Naive thymus-derived CD8-positive, alpha-beta T cell (primary cell): ENCODE measurements at places on chromosomes 2 and 18.

DNA sequence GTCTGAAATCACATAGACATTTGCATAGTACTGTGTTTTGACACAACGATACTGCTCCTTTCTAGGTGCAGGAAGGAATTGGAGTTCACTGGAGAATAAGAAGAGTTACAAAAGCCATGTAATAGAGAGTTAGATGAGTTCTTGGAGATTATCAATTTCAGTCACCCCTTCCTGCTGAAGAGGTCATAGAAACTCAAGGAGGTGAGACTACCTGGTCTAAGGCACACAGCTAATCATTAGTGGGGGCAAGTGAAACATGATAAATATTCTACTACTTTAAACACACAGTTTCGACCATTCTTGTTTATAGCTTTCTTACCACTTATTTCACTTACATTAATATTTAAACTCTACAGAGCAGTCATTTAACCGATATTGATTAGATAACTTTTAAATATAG, 286.9 kb upstream of the NXPH2 start:
- DNase-seq = no peak

DNA sequence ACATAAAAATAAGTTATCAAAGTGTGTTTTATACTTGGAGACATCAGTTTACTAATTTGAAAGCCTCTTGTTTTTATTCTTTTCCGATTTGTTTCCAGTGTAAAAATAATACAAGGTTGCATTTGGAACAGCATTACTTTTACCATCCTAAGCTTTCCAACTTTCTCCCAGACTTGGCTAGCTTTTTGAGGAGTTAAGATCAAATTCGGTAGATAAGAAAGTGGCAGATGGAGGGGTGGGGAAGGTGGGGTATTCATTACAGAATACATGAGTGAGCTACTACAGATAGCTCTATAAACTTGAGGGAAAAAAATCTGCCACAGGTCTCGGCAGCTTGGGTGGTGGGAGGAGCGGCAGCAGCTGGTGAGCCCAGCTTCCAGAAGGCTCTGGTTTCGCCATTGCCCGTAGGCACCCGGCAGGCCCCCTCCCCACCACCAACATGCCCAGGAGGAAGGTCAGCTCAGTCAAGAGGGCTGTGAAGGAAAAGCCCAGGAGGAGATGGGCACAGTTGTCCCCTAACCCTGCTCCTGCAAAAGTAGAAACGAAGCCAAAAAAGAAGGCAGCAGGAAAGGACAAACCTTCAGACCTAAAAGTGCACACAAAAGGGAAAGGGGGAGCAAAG, 18.6 kb upstream of the RMC1 start:
- no peak for DNase-seq

DNA sequence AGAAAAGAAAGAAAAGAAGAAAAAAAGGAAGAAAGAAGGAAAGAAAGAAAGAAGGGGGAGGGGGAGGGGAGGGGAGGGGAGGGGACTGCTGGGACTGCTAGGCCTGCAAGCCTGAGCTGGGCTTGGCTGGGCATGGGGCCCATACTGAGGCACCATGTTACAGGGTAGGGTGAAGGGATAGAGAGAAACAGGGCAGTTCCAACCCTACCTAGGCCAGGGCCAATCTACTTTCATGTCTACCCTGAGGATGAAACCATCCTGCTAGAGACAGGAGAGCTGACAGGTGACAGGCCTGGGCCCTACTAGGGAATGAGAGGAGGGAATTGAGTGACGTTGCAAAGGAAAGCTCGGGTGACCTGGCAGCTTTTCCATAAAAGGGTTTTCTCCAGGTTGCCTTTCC, 41.7 kb downstream of the TEX44 start:
- no peak for DNase-seq

DNA sequence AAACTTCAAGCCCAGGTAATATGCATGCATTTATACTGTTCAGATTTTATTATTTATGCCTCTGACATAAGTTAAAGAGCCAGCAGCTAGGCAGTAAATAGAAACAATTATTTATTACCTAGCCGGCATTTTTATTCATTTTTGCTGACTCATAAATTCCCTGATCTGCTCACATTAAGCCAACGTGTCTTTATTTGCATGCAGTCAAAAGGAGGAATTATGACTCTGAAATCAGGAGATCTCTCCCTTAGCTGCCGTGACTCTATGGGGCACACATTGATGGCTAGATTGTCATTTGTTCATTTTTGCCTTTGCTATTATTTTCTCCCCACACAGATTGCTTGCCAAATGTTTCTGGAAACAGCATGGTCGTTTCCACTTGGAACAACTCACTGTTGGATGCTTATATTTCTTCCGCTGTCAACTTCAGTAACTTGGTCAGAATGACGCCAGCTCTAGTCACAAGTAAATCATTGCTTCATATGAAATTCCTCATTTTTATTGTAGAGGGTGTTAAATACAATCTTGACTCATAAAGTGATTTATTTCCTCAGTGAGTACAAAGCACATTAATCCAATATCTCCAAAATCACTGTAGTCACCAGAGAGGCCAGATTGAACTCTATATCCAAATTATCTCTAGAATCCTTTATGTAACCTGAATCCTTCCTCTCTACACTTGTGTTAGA, 15.9 kb upstream of the ZBTB14 start:
- no peak for DNase-seq

GRCh38 chr2:232421189-232421785, 14.6 kb downstream of the ALPG start:
- DNase-seq = no peak

DNA sequence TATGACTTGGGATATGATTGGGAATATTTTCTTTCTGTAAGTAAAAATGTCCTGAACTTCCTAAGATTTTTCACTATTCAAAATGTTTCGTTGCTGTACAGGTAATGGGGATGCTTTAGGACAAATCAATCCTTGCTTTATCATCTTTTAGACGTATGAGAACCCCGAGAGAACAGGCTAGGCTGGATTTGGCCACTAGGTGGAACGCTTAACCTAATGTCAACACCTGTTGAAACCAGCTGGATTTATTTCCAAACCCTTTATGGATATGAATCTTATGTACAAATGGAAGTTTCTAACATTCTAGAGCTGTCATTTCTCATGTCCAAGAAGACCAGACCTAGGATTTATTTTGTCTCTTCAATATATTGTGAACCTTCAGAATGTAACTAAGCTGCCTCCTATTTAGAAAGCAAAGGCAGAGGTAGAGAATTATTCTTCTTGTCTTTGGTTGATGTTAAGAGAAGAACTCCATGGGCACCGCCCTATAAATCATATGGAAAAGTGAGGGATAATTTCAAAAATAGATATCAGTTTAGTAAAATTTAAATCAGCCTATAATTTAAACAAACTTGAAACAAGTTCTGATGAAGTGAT, 96.7 kb downstream of the PMAIP1 start:
- DNase-seq = no peak

- no peak for DNase-seq
These were observed 191.4 kb upstream of the CHAC2 start for GRCh38 chr2:53576166-53576565.
